Retina (tissue), 1 donor: ENCODE measurements at places on chromosomes 1 and 21.

- no peak for DNase-seq
These were observed 101.6 kb upstream of the RUNX1 start for GRCh38 chr21:35150562-35151226.

DNA sequence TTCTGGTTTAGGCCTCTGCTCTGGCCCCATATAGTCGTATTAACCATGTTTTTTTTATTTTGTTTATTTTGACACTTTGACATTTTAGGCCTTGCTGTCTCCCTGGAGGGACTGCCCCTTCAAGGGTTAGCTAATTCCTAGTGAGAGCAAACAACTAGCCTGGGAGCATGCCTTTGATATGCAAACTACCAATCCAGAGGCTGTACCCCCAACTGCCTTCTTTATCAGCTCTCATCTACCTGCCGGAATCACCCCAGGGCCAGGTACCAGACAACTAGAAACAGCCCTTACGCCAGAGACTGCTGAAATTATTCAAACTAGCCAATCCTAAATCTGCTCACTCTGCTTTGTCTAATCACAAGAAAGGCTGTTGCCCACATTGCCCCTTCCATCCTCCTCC is 13.0 kb upstream of the ST6GALNAC5 start:
- DNase-seq, result no peak

GRCh38 chr21:33608559-33608958 is 20.1 kb upstream of the DONSON start:
- DNase-seq, result no peak

- no peak for DNase-seq
These were observed 234.7 kb downstream of the TOMM20 start for GRCh38 chr1:234893725-234894630.

GRCh38 chr21:20554785-20555184 is 443.4 kb upstream of the NCAM2 start:
- no peak for DNase-seq

GRCh38 chr21:20882462-20883407 is 115.5 kb upstream of the NCAM2 start:
- DNase-seq, result peak; percentile 56

- no peak for DNase-seq
These were observed 121.3 kb upstream of the C1orf174 start for GRCh38 chr1:4021136-4021973.

GRCh38 chr1:205348554-205349487 is 7.9 kb downstream of the KLHDC8A start:
- peak; percentile 34 for DNase-seq

DNA sequence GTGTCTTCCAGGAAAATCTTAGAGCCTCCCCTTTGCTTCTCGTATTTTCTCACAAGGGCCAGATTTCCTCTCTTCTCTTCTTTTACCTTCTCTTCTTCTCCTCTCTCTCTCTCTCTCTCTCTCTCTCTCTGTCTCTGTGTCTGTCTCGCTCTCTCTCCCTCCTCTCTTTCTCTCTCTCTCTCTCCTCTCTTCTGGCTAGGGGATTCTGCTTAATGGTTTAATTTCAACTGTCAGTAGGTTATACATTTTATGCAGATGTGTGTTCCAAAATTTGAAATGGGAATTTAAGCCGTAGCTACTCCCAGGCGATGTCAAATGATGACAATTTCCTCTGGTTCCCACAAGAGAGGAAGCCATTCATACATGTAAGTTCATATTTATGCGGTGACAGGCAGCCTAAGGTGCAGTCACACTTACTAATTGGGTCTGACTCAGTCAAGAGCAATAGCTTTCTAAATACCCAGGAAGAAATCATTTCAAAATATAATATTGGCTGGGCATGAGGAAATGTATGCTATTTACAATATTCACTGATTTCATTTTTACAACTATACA is 1.4 kb downstream of the DSCAM start:
- peak; percentile 21 for DNase-seq

- DNase-seq, result no peak
These were observed 104.2 kb upstream of the GADD45A start for GRCh38 chr1:67580691-67581403.

GRCh38 chr1:227424953-227425352 is 106.7 kb upstream of the CDC42BPA start:
- DNase-seq, result no peak

GRCh38 chr1:17170571-17170970 is 34.4 kb upstream of the PADI1 start:
- DNase-seq, result no peak

- DNase-seq, result no peak
These were observed 9.2 kb upstream of the DENND2D start for GRCh38 chr1:111209622-111210021.

GRCh38 chr1:245056913-245057312 is 97.9 kb upstream of the KIF26B start:
- DNase-seq, result no peak

DNA sequence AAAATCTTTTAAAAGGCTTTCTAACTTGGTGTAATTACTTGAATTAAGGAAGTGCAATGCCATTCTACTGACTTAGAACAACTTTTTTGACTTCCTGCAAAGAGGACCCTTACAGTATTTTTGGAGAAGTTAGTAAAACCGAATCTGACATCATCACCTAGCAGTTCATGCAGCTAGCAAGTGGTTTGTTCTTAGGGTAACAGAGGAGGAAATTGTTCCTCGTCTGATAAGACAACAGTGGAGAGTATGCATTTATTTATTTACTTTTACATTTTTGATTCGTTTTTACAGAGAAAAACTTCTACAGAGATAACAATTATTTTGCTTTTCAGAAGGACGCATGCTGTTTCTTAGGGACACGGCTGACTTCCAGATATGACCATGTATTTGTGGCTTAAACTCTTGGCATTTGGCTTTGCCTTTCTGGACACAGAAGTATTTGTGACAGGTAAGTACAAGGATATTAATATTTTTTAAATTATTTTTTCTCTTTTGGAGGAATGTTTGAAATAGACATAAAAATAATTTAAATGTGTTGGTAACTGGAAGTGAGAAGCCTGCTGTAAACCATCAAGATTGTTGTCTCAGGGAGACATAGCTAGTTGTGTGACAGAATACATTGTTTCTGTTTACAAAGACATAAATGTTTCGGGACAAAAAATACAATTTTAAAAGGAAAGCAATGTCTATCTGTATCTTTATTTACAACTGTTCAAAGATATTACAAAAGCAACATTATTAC is at the start of gene PTPRC:
PTPRC (plus strand) TSS at position 147 of the 742 bp plus-strand sequence; CDS start at position 376, 229 bp downstream.
- no peak for DNase-seq

- no peak for DNase-seq
These were observed 2.2 kb downstream of the IER5 start for GRCh38 chr1:181090641-181091126.

- no peak for DNase-seq
These were observed 8.6 kb downstream of the ZNF496 start for GRCh38 chr1:247322849-247323586.

DNA sequence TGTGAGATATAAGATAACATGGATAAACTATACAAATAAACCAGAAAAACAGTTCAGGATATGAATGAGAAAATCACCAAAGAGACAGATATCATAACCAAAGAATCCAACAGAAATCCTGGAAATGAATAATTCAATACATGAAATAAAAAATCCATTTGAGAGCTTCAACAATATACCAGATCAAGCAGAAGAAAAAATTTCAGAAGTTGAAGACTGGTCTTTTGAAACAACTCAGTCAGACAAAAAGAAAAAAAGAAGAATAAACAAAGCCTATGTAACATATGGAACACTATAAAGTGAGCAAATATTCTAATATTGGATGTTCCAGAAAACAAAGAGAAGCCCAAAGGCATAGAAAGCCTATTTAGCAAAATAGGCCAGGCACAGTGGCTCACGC is 5.2 kb upstream of the KRTAP12-2 start:
- no peak for DNase-seq

DNA sequence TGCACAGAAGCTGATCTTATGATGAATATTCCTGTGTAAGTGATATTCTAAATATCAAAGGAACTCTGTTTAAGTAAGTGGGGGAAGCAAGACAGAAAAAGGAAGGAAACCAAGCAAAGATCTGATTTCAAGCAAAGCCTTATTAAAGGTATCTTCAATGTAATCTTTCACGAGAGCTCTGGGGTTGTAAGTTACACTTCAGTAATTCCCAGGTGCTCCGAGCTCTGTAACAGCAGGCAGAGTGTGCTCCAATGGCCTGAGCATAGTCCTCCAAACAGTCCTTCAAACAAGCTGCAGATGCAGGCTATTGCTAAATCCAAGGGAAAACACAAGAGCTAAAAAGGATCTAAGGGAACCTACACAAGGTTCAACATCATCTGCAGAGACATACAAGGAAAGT is 949.7 kb upstream of the TMPRSS15 start:
- DNase-seq, result no peak

GRCh38 chr1:31809698-31810097 is 6.1 kb downstream of the SPOCD1 start:
- DNase-seq, result no peak

- DNase-seq, result peak; percentile 70
These were observed 36.7 kb downstream of the RRP1 start for GRCh38 chr21:43825936-43826622.

DNA sequence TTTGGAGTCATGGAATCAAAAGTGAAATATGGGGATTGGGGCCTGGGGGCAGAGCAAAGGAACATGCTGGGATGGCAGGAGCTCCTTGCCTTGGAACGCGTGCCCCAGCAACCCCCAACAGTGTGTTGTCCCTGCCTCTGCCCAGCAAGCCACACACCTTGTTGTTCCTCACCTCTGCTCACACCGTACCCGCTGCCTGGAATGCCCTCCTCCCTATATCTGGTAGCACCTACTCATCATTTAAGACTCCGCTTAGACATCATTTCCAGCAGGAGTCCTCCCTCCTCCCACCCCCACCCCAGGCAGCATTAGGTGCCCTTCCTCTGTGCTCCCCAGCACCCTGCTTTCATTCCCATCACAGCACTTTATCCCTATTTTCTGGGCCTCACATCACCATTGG is 7.8 kb downstream of the NECTIN4 start:
- no peak for DNase-seq

- no peak for DNase-seq
These were observed 13.1 kb downstream of the TXNIP start for GRCh38 chr1:145983206-145983675.

DNA sequence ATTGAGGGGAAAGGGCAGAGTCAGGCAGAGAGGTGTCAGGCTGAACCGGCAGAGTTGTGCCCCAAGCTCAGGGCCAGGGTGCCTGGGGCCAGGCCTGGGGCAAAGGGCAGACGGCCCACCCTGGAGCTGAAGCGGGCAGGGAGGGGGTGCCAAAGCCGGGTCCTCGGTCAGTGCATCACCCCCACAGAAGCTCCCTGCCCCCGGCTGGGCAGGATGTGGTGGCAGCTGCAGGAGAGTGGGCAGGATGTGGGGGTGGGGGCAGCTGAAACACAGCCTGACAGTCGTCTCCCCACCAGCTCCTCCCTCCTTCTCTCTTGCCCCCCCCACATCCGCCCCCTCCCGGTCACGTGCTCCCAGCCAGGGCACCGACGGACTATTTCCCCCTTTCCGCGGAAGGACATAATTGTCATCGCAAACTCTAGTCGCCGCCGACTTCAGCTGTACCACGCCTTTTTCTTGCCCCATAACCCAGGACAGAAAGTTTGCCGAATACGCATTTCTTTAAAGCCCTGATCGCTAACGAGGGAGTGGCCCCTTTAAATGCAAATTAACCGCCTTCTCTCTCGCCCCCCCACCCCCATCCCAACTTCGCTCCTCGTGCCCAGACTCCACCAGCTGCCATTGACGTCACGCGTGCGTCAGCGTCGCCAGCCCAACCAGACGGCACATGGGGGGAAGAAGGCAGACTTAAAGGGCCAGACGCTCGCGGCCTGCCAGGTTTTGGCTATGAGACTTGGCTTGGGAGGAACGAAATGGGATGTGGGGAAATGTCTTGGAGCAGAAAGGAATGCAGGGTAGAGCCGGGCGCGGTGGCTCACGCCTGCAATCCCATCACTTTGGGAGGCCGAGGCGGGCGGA is 4.5 kb upstream of the MEF2D start:
- DNase-seq, result peak; percentile 96

DNA sequence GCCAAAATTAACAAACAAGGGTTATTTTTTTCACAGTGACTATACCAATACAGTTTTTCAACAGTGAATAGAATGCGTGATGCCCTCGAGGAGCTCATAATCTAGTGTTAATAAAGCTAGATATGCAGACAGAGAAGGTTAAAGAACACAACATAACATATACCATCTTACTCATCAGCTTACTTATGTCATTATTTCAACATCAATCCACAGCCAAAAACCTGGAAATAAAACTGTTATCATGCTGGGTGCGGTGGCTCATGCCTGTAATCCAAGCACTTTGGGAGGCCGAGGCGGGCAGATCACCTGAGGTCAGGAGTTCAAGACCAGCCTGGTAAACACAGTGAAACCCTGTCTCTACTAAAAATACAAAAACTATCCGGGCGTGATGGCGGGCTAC is 6.1 kb downstream of the STX6 start:
- no peak for DNase-seq

DNA sequence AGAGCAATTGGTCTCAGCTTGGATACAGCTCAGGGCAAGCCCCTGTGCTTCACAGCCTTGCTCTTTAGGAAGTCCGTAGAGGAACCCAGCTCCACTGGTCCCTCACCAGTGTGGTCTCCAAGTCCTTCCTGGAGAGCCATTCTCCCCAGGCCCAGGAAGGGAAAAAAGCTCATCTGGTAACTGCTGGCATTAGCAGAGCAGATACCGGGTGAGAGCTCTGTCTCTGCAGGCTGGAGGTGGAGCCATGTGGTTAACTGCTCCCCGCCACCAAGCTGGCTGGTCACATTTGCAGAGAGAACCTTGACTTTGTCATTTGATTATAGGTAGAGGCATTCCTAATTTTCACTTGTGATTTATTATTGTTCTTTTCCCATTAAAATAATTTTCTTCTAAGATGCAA is 169.6 kb downstream of the ROR1 start:
- no peak for DNase-seq

- DNase-seq, result no peak
These were observed 14.1 kb upstream of the KIAA1614 start for GRCh38 chr1:180898441-180899219.

DNA sequence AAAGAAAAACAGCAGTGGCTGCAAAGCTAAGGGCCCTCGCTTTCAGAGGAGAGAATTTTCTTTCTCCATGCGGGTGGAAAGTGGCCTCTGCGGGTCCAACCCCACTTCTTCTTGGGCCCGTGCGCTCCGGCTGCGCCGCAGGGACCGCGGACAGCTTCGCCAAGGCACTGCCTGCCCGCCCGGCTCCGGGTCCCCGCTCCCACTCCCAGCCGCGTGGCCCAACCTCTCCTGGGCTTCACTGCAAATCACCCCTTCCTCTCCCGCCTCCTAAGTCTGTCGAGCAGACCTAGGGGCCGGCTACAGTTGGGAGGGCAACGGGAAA is 1.0 kb upstream of the RUNX3 start:
- DNase-seq, result peak; percentile 80

DNA sequence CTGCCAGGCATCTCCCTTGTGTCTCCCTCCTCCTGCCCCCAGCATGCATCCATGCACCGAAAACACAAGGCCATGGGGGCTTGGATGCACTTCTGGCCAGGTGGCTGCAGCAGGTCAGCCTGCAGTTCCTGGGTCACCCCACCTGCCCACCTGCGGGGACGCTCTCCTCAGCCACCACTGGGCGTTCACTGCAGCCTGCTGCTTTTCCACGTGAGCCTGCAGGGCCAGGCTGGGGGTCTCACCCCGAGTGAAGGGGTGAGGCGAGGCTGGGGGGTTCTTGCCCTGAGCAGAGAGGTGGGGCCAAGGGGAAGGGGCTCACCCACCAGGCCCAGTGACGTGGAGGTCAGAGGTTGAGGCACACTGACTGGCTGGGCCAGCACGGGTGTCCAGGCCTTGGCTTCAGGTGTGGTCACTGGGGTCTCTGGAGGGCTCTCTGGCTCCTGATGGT is 64.6 kb downstream of the WNT9A start:
- DNase-seq, result no peak

GRCh38 chr21:40886931-40887330 is 40.0 kb upstream of the DSCAM start:
- no peak for DNase-seq

GRCh38 chr1:87179076-87179810 is 149.4 kb upstream of the LMO4 start:
- DNase-seq, result no peak
